ENCODE measurements at places on chromosomes 7 and 10. TPM values are rescaled to one million over a fixed set of nuclear protein-coding genes. Genes with fewer than 3 reads are reported as not detected.

Gene ABCC2
- 2.2 TPM for total RNA-seq

Gene SVOPL
- not detected for total RNA-seq

Gene WDR86
- not detected for total RNA-seq

Gene FAM25A
- total RNA-seq = not detected

Gene GJD4
- total RNA-seq = not detected

Gene CLCN1
- 0.07 TPM for total RNA-seq

Gene SPDYE2B
- total RNA-seq = not detected

Gene ZNF37A
- 25.8 TPM for total RNA-seq
